ENCODE measurements at places on chromosomes 13 and 19. TPM values are rescaled to one million over a fixed set of nuclear protein-coding genes. Genes with fewer than 3 reads are reported as not detected.

ERFL gene
- not detected for total RNA-seq

KLHL1 gene
- 69.3 TPM for total RNA-seq

C19orf33 gene
- 1.2 TPM for total RNA-seq

PRTN3 gene
- total RNA-seq, result 1.5 TPM

DAND5 gene
- total RNA-seq, result not detected

ZNF541 gene
- total RNA-seq, result under 0.01 TPM

HSPB6 gene
- 0.25 TPM for total RNA-seq

AKAP11 gene
- total RNA-seq, result 95.1 TPM

SYNE4 gene
- under 0.01 TPM for total RNA-seq

ERCC1 gene
- 43.8 TPM for total RNA-seq

POU4F1 gene
- under 0.01 TPM for total RNA-seq

HIF3A gene
- total RNA-seq, result 6.1 TPM

ZNF701 gene
- total RNA-seq, result 18.7 TPM

TEX26 gene
- total RNA-seq, result 0.74 TPM

IRGC gene
- total RNA-seq, result not detected

ZNF134 gene
- 28.0 TPM for total RNA-seq

PCDH9 gene
- total RNA-seq, result 59.0 TPM

PTH2 gene
- not detected for total RNA-seq

LSM14A gene
- total RNA-seq, result 79.4 TPM

TMIGD2 gene
- not detected for total RNA-seq

ZNF433 gene
- total RNA-seq, result 19.7 TPM

SLC25A41 gene
- total RNA-seq, result 0.98 TPM

PNPLA6 gene
- total RNA-seq, result 36.4 TPM

Measured in temporal lobe (tissue), 4 donors.